ENCODE measurements at places on chromosomes 12 and 14. TPM values are rescaled to one million over a fixed set of nuclear protein-coding genes. Genes with fewer than 3 reads are reported as not detected.

The SLC5A8 gene
- total RNA-seq, result 0.46 TPM

The DYRK2 gene
- 57.2 TPM for total RNA-seq

The KLHDC2 gene
- 99.9 TPM for total RNA-seq

The CDKN1B gene
- total RNA-seq, result 86.5 TPM

The DEGS2 gene
- 1.6 TPM for total RNA-seq

The SENP1 gene
- 28.6 TPM for total RNA-seq

The A2ML1 gene
- total RNA-seq, result 2.3 TPM

The SERPINA9 gene
- not detected for total RNA-seq

The WIF1 gene
- 11.5 TPM for total RNA-seq

The TAS2R8 gene
- 0.69 TPM for total RNA-seq

The OR4K17 gene
- not detected for total RNA-seq

The SYNDIG1L gene
- total RNA-seq, result 32.8 TPM

The GRIP1 gene
- total RNA-seq, result 69.2 TPM

The RXYLT1 gene
- total RNA-seq, result 16.4 TPM

Data from diencephalon (tissue), 1 donor.